ENCODE measurements at places on chromosomes 13 and 19. TPM values are rescaled to one million over a fixed set of nuclear protein-coding genes. Genes with fewer than 3 reads are reported as not detected.

Gene SPACA4
- not detected for total RNA-seq

DNA sequence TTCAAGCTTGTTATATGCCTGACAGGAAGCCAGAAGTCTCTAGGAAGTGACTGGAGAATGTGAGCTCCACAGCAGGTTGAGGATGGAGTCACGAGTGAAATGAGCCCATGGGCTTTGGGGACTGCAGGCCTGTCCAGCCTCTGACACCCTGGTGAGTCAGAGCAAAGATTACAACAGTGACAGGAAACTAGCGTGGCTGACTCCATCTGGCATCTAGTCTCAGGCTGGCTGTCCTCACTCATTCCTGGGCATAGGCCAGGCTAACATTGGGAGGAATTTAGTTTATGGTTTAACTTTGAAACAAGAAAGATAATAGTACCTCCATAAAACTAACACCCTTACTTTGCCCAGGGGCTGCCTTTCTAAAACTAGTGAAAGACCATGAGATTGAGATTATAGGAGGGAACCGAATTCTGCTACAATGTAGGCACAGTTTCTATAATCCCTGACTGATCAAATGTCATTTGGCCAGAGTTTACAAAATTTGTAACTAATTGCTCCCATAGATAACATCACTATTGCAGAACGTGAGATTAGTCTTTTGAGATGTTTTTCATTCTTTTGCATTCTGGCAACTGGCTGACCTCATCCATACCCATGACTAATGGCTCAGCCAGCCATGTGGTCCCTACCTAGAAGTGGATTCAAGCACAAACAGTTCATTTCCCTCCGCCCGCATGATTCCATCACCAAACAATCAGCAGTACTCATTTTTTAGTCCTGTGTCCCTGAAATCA, 28.4 kb downstream of the PSG1 start:
- H3K27me3 ChIP-seq = no peaks in the 10 kb centered on the region
- peak; percentile 78 for DNase-seq
- H3K4me3 ChIP-seq = no peak overlapping the region
- H3K27ac ChIP-seq = no peak overlapping the region

GRCh38 chr19:38024992-38025908, 118.2 kb downstream of the SIPA1L3 start:
- no peaks in the 10 kb centered on the region for H3K4me1 ChIP-seq
- no peak overlapping the region for H3K27ac ChIP-seq
- no peak overlapping the region for H3K4me3 ChIP-seq
- no peaks in the 10 kb centered on the region for H3K27me3 ChIP-seq

DNA sequence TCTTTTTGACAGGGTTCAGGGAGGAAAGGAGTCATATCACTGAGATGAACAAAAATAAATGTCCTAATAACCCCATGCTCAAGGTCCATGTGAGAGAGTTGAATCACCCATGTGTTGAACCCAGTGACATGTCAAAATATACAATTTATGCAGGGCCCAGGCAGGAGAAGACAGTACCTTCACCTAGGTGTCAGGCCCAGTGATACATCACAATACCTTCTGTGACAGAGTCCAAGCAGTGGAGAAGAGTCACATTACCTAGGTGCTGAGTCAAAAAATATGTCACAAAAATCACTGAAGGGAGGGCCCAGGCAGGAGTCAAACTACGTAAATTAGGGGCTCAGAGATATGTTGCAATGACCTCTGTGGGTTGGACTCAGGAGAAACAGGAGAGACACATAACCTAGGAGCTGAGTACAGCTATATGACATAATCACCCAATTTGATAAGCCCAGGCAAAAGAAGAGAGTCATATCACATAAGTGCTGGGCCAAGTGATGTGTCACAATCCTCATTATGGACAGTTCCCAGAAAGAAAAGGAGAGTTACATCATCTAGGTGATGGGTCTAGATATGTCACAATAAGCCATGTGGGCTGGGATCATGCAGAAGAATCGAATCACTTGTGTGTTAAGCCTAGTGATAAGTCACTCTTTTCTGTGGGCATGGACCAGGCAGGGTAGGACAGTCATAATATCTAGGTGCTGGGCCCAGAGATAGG, 13.8 kb upstream of the ZNF724 start:
- H3K4me1 ChIP-seq = no peaks in the 10 kb centered on the region
- no peak overlapping the region for H3K27ac ChIP-seq
- no peaks in the 10 kb centered on the region for H3K36me3 ChIP-seq
- no peak overlapping the region for H3K4me3 ChIP-seq
- no peaks in the 10 kb centered on the region for H3K27me3 ChIP-seq
- DNase-seq = no peak

DNA sequence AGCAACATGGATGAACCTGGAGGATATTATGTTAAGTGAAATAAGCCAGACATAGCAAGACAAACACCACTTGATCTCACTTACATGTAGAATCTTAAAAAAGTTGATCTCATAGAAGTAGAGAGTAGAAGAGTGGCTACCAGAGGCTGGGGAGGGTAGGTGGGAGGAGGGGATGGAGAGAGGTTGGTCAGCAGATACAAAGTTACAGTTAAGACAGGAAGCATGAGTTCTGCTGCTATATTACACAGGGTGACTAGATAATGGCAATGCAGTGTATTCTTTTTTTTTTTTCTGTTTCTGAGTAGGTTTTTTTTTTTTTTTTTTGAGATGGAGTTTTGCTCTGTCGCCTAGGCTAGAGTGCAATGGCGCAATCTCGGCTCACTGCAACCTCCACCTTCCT, 15.2 kb upstream of the THSD1 start:
- no peak for DNase-seq
- H3K36me3 ChIP-seq = peaks cover 14% of the 10 kb centered on the region
- no peaks in the 10 kb centered on the region for H3K27me3 ChIP-seq
- H3K4me1 ChIP-seq = no peaks in the 10 kb centered on the region
- H3K4me3 ChIP-seq = no peak overlapping the region
- no peak overlapping the region for H3K27ac ChIP-seq

- DNase-seq = no peak
- H3K4me1 ChIP-seq = no peaks in the 10 kb centered on the region
- H3K27me3 ChIP-seq = no peaks in the 10 kb centered on the region
- H3K36me3 ChIP-seq = no peaks in the 10 kb centered on the region
These were observed 60.8 kb downstream of the KLF5 start for GRCh38 chr13:73119612-73120011.

DNA sequence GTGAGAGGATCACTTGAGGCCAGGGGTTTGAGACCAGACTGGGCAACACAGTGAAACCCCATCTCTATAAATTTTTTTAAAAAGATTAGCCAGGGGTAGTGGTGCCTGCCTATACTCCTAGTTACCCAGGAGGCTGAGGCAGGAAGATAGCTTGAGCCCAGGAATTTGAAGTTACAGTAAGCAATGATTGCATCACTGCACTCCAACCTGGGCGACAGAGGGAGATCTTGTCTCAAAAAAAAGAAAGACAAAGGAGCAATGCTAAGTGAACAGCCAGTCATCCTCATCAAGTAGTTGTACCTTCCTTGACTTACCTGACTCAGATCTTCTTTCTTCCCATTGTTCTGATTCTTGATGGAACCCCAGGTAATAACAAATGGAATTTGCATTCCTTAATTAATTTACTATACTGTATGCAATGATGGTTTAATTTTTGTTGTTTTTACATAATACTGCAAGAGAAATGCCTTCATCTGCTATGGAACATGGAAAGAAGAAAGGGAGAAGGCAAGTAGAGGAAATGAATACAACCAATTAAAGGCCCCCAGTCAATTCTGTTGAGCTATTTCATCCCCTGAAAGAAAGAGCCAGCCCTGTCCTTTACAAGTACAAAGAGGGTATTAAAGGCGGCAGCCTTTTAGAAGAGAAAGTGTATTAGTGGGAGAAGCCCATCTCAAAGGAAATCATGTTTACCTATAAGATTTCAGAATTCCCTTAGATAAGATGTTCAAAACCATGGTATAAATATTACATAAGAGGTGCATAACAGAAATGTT, 316.7 kb downstream of the DIAPH3 start:
- no peaks in the 10 kb centered on the region for H3K27me3 ChIP-seq
- no peak for DNase-seq
- H3K4me1 ChIP-seq = no peaks in the 10 kb centered on the region
- no peak overlapping the region for H3K4me3 ChIP-seq
- no peak overlapping the region for H3K27ac ChIP-seq
- no peaks in the 10 kb centered on the region for H3K36me3 ChIP-seq

GRCh38 chr19:14949876-14950275, 8.6 kb downstream of the OR7C2 start:
- DNase-seq = no peak
- no peak overlapping the region for H3K27ac ChIP-seq
- no peak overlapping the region for H3K4me3 ChIP-seq
- no peaks in the 10 kb centered on the region for H3K27me3 ChIP-seq
- H3K4me1 ChIP-seq = no peaks in the 10 kb centered on the region

GRCh38 chr13:106548064-106548696, 12.7 kb upstream of the EFNB2 start:
- H3K36me3 ChIP-seq = peaks cover 4% of the 10 kb centered on the region
- H3K27ac ChIP-seq = no peak overlapping the region
- H3K4me3 ChIP-seq = no peak overlapping the region
- no peaks in the 10 kb centered on the region for H3K4me1 ChIP-seq
- no peak for DNase-seq
- H3K27me3 ChIP-seq = no peaks in the 10 kb centered on the region

GRCh38 chr19:35195830-35196229, 32.7 kb downstream of the FAM187B start:
- no peak overlapping the region for H3K27ac ChIP-seq
- no peak for DNase-seq
- no peaks in the 10 kb centered on the region for H3K4me1 ChIP-seq
- H3K36me3 ChIP-seq = no peaks in the 10 kb centered on the region
- H3K4me3 ChIP-seq = no peak overlapping the region
- H3K27me3 ChIP-seq = peaks cover 24% of the 10 kb centered on the region

DNA sequence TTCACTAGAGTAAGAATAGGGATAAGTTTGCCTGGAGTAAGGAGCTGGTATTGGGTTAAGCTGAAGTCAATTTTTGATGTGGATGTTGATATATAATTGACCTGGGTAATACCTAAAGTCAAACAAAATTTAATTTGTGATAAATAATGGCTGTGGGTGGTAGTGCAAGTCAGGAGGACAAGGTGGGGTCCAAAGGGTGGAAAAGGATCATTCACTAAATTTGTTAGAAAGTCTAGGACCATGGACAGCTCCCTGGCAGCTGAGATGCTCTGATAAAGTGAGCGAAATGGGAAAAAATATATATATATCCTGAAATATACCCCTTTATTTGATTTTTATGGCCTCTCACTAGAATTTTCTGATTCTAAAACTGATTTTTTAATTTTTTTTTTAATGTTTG, 463.5 kb downstream of the GPC6 start:
- no peak overlapping the region for H3K4me3 ChIP-seq
- no peak overlapping the region for H3K27ac ChIP-seq
- H3K27me3 ChIP-seq = no peaks in the 10 kb centered on the region
- no peaks in the 10 kb centered on the region for H3K36me3 ChIP-seq
- no peaks in the 10 kb centered on the region for H3K4me1 ChIP-seq

GRCh38 chr19:18735752-18736151, 52.3 kb downstream of the CRTC1 start:
- H3K4me3 ChIP-seq = no peak overlapping the region
- no peaks in the 10 kb centered on the region for H3K4me1 ChIP-seq
- no peak for DNase-seq
- no peaks in the 10 kb centered on the region for H3K27me3 ChIP-seq
- H3K36me3 ChIP-seq = no peaks in the 10 kb centered on the region

DNA sequence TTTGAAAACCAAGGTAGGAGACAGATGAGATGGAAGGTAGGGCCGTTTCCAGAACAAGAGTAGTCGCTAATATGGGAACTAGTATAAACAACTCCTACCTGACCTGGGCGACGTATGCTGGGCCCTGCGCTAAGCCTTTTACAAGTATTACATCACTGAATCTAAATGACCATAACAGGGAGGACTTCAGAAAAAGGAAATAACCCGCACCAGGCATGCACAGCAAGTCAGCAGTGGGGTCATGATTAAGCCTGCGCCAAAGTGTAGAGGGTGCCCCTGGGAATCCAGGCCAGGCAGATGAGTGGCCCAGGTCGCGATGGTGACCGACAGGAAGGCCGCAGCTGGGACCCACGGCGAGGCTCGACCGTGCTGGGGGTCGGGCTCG, 613 bp downstream of the ATP13A1 start:
- H3K27ac ChIP-seq = peak overlapping the region; percentile 74
- peak overlapping the region; percentile 81 for H3K4me3 ChIP-seq
- H3K4me1 ChIP-seq = peaks cover 10% of the 10 kb centered on the region

- no peak overlapping the region for H3K4me3 ChIP-seq
- H3K36me3 ChIP-seq = no peaks in the 10 kb centered on the region
These were observed 236.5 kb downstream of the DCLK1 start for GRCh38 chr13:35894636-35895035.

- DNase-seq = no peak
- H3K27ac ChIP-seq = no peak overlapping the region
- no peak overlapping the region for H3K4me3 ChIP-seq
- H3K36me3 ChIP-seq = no peaks in the 10 kb centered on the region
- H3K4me1 ChIP-seq = no peaks in the 10 kb centered on the region
These were observed 337.0 kb upstream of the SLC10A2 start for GRCh38 chr13:103403148-103403740.

GRCh38 chr19:6446452-6446851, 12.9 kb upstream of the SLC25A41 start:
- H3K27ac ChIP-seq = no peak overlapping the region
- no peaks in the 10 kb centered on the region for H3K4me1 ChIP-seq
- no peaks in the 10 kb centered on the region for H3K27me3 ChIP-seq

DNA sequence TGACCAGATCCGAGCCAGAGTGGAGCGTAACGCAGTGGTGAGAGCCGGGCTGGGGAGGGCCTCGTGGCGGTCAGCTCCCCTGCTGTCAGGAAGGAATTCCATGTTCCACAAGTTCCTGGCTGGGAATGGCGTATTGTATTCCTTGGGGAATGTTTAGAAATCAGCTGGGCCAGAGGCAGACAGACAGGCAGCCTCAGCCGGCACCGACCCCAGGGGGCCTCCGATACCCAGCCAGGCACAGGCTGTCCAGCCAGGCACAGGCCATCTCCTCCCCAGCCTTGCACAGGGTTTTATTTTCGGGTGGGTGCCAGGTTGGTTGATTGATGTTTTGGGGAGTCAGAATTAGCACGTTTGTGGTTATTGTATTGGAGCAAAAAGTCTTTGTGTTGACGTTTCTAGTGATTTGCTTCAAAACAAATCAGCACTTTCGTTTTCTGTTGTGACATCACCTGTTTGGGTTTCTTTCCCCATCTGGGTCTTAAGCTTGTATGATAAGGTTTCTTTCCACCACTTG, 126.6 kb upstream of the MCF2L start:
- H3K27ac ChIP-seq = no peak overlapping the region
- H3K36me3 ChIP-seq = no peaks in the 10 kb centered on the region
- no peak for DNase-seq
- no peaks in the 10 kb centered on the region for H3K27me3 ChIP-seq
- no peaks in the 10 kb centered on the region for H3K4me1 ChIP-seq
